ENCODE measurements at places on chromosomes 6 and 20.

GRCh38 chr20:11274141-11274594 lies 600.4 kb upstream of the JAG1 start:
- no peak for DNase-seq

- no peak for DNase-seq
These were observed 200.5 kb upstream of the FOXQ1 start for GRCh38 chr6:1111361-1111760.

GRCh38 chr6:123967905-123968304 lies 164.2 kb downstream of the NKAIN2 start:
- DNase-seq = no peak

DNA sequence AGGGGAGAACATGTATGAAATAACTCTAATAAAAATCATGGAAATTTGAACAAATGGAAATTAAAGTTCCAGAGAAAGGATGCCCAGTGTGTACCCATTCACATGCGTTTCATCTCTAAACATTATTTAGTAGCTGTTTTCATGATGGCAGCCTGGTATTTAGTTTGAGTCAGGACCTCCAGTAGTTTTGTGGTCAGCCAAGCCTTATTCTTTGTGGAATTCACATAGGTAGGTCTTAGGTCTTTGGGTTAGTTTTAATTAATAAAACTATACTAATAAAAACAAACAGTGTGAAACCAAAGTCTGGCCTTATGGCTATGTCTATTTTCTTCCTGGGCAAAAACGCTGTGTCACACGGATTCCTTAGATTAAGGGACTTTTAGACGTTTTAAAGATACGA lies 137.8 kb downstream of the FOXC1 start:
- DNase-seq = no peak

DNA sequence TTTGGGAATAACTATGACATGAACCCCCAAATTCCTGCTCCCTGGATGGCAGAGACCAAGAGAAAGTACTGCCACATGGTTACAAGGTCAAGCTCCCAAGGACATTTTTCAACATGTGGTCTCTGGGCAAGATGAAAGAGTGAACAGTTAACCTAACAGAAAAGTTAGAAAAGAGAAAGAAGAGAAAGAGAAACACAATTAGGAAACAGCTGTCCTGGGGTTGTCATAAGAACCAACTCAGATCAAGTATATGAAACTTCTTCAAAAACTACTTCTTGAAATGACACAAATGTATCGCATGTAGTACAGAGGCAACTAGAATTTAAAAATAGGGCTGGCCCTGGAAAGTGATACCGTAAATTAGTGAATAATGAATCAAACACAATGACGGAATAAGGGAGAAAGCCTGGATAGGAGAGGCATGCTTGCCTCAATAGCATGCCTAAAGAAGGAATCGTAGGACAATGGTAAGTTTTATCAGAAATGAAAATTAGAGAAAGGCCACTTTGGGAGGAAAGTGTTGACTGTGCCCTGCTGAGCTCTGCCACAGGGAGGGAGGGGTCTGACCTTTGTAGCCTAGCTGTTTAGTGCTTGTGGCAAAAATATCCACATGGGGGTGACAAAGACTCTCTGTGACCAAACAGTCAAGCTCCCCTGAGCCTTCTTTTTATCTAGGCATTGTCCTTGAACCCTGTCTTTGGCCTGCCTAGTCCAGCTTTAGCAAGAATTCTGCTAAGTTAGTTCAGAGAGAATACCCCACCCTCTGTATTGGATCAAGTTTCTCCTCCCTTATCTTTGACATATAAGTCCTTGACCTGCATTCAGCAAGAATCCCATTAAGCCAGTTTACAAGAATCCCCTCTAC lies 4.3 kb upstream of the DCBLD1 start:
- DNase-seq = no peak

- DNase-seq = no peak
These were observed 28.5 kb downstream of the OSBPL2 start for GRCh38 chr20:62266851-62267250.

GRCh38 chr6:146154197-146154596 lies 125.3 kb downstream of the GRM1 start:
- DNase-seq = no peak

DNA sequence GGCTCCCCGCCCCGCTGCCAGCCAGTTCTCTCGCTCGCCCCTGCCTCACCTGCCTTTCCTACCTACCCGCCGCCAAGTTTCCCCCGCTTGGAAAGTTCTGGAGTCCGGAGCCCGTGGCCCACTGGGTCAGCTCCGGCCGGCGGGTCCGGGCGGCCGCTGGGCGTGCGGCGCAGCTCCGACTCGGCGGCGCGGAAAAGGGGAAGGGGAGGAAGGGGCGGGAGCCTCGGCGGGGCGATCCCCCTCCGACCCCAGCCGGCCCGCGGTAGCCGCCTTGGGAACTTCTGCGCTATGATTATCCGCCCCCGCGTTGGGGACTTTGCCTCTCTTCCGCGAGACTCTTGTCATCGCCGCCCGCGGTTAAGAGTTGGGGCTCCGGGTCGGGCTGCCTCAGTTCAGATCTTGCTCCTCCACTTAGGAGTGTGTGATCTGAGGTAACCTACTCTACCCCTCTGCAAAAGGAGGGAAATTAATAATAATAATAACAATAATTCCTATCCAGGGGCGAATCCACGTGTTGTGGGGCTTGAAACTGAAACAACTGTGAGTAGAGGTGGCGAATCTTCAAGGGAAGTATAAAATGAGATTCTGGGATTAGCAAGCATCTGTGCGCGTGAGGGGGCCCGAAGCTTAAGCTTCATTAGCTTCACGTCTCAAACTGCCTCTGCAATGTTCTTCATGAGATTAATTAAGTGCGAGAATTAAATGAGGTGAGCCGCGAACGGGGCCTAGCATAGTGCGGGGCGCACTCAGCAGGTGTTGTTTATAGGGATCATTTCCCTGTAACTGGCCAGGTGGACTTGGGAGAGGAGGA lies 30.8 kb downstream of the SF3B5 start:
- no peak for DNase-seq

DNA sequence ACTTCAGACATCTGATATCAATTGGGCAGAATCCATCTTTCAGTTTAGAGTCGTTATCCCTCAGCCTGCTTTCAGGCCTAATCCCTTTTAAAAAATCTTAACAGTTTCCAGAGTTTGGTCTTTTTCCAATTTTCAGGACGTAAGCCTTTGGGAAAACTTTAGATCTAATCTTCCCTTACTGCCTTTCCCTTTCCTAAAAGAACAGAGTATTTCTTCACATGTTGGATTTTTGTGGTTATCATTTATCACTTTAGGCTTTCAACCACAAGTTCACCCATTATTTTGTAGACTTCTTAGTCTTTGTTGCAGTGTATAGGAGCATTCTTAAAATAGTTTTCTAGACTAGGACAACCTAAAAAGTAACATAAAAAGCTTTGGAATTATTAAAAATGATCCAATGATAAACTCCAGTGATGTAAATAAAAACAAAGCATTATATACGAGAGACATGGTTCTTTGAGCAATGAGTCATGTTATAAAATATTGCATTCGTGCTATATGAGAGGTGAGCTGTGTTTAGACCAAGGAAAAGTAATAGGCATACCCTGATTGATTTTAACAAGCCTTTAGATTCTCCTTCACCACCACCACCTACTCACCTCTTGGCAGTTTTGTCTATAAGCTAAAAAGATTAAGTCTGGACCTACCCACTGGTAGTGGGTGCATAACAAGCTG lies 90.4 kb upstream of the MCHR2 start:
- no peak for DNase-seq

Data from mesothelial cell of epicardium (in vitro differentiated cells).